Stimulated activated CD4-positive, alpha-beta T cell treated with anti-CD3 and anti-CD28 coated beads, Interleukin-1b, Interleukin-23, amount 100 ng/mL, for 48 hours (primary cell): ENCODE measurements at places on chromosomes 16 and 17.
A peak's percentile ranks its signal among the peaks of the same experiment; 100 is the strongest.

GRCh38 chr17:7478276-7479212 lies 887 bp downstream of the ZBTB4 start:
- peak; percentile 57 for DNase-seq

DNA sequence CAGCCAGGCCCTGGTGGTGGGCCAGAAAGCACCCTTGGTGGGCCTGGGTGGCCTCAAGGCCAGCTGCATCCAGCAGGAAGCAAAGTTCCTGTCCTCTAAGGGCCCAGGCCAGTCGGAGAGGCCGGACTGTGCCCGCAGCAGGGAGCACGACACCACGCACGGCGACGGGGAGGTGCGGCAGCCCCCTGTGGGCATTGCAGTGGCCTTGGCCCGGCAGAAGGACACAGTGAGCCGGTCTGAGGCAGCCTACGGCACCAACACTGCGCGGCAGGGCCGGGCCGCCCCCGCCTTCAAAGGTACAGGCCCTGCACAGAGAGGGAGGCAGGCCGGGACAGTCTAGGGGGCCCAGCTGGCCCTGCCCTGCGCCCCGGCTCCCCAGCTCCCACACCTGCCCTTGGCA lies 48.0 kb downstream of the BAHCC1 start:
- DNase-seq = no peak

GRCh38 chr17:4836221-4836620 lies 3.1 kb downstream of the MINK1 start:
- DNase-seq = no peak

- DNase-seq = no peak
Observed at GRCh38 chr16:8623634-8624033, 2.1 kb downstream of the METTL22 start.

DNA sequence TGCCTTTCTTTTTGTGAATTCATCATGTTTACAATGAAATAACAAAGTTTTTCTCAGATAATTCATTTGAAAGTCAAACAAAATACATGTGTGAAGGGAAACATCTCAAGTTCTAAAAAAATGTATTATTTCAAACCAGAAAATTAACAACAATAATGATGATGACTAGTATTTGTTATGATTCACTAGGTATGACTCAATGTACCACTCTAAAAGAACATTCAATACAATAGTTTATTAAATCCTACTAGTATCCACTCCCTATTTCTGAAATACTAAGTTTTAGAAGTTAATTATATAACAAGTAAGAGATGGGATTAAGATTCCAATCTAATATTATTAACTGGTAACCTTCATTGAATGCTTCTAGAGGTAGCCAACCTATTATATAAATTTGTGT lies 1444.8 kb upstream of the CDH8 start:
- DNase-seq = no peak

GRCh38 chr17:48625495-48626244 lies 488 bp downstream of the HOXB9 start:
- DNase-seq = no peak
